Left lung (tissue), 14 donors: ENCODE measurements at places on chromosomes 7 and 10.

GRCh38 chr10:93309062-93309461 lies 173.1 kb downstream of the MYOF start:
- no peak for DNase-seq

- DNase-seq, result no peak
Measured at GRCh38 chr7:131152766-131153165, 174.9 kb upstream of the MKLN1 start.

DNA sequence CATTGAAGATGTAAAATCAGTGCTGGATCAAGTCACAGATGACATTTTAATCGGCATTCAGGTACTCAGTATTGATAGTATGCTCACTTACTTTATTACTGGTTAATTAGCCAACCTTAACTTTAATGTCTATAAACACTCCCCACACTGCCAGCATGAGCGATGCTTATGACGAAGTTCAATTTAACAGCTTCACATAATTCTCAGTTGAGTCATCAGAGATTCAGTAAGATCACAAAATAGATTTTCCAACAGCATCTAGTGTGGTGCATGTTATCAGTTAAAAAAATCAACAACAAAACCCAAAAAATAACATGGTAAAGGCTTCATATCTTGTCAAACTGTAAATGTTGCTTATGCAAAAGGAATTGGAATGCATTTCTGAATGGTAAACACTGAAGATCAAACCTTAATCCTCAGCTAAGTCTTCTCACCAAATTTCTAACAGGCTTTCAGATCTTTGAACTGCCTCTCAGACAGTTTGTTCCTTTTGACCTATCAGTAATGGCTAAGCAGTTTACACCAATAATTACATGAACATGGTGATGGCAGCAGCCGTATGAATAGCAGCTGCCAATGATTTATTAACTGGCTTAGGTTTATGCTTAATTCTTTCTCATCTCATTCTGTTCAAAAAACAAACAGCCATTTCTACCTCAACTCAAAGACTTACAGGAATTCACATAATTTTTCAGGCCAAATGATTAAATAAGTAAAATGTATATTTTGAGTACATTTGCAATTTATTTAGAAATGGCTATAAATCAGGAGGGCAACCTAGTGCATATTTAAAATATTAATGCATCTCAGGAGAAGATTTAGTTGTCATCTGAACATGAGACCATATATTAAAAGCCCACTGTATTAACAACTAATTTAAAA lies 98.5 kb downstream of the CABCOCO1 start:
- no peak for DNase-seq

DNA sequence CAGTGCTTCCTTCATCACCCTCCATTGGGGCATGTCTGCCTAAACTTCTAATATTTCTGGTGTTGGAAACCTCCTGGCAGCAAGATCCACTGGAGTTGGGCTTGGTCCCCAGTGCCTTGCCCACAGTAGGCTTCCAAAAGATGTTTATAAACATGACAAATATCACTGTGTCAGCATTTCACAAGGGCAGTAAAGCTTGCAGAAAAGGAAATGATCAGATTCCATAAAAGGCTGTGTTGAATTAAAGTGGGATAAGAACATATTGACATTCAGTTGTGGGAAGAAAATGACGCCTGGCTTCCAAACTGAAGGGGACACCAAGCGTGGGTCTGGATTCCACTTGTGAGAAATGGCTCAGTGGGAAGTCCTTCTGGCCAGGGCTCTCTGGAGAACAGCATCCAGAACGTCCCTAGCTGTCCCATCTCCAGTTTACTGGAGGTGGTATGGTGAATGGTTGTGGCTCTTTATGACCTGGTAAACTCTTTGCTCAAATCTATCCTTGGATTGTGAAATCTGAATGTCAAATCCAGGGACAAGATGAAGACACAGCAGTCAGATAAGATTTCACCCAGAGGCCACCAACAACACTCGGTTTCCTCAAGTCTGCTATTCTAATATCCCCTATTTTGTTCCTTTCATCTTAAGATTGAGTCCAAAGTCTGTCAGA lies 287.2 kb downstream of the TNS3 start:
- no peak for DNase-seq

DNA sequence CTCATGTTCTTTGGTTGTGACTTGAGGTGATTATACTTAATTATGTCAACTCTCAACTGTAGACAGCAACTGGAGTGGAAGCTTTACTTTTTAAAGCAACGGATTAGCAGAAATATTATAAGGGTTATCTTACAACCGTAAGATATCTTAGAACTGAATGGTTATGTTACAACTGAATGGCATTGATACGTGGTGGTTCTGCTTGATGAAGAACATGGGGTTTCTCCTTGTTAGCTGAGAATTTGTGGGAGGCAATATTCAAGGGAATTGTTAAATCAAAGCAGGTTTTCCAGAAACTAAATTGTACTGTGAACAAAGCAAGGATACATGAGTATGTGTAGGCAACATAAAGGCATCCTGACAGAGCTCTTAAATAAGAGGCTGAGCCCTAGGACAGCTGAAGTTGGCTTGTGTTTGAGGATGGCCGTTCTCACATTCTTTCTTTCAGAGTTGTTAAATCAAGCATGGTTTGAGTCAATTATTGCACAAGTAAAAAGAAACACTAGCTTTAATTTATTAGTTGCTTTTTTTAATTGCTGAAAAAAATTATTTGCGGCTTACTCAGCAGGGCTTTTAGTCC lies 350.0 kb downstream of the PLXDC2 start:
- DNase-seq, result no peak

DNA sequence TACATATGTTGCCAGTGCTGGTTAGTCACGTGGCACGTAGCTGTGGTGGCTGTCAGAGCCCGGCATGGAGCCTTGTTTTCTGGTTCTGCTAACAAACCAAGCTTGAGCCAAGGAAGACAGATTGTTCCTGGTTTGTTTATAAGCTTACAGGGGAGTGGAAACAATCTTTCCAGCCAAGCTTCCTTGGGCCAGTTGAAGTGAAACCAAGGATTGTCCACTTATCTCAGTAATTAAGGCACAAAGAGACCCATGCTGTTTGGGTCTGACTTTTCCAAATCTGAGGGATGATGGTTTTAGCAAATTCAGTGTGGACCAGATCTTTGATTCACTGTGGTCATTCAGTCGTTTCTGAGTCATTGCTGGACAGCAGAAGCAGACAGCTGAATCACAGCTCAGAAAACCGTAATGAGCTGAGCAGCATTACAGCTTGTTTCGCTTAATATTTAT lies 297.3 kb upstream of the COBL start:
- no peak for DNase-seq

GRCh38 chr10:100009793-100010676 lies at the start of gene DNMBP:
TSS of gene DNMBP (minus strand) at chr10:100009947. CDS start at chr10:99972124, 37,823 bp downstream.
- DNase-seq, result peak; percentile 96

- DNase-seq, result no peak
Measured at GRCh38 chr10:48475943-48476278, 129.0 kb downstream of the ARHGAP22 start.

- DNase-seq, result no peak
Measured at GRCh38 chr10:118953598-118954393, 75.7 kb upstream of the NANOS1 start.

GRCh38 chr10:15751046-15751445 lies 31.3 kb upstream of the ITGA8 start:
- no peak for DNase-seq

GRCh38 chr10:21130108-21130507 lies 233.0 kb upstream of the NEBL start:
- no peak for DNase-seq

DNA sequence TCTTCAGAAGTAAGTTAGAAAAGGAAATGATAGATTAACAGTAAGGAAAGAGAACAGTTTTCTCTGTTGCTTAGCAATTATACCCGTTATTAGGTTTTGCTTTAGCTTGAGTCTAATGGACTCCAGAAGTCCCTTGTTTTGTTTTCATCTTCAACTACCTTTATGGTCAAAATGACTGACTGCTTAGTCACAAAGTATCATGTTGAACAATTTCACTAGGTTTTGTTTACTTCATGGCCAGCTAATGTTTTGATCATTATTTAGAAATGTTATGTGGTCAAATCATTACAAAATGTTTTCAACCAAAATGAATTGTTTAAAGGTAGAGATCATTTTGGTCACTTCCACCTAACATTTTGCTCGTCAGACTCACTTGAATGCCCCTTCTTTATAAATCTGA lies 1.9 kb downstream of the UBN2 start:
- no peak for DNase-seq

- DNase-seq, result no peak
Measured at GRCh38 chr10:6958254-6958653, 378.2 kb upstream of the PRKCQ start.

DNA sequence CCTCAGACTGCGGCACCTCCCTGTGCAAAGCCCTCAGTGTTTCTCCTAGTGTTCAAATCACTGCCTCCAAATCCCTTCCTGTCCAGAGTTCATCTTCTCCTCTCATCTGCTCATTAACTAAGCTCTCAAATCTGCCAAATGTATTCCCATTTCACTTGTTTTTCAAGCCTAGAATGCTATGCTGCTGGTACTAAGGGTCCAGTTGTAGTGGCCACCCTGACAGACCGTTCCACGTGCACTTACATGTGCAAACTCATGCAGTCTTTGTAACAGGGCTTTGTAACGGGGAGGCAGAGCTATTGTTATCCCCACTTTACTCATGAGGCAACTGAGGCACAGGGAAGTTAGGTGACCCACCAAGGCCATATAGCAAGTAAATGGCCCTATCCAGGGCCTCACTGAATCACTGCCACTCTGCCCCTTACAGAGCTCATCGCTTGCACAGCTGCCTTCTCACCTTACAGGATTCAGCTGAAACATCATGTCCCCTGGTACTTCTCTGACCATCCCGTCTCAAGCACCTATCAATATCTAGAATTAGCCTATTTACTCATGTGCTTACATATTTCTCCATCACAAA lies 153.0 kb upstream of the PDE1C start:
- no peak for DNase-seq

DNA sequence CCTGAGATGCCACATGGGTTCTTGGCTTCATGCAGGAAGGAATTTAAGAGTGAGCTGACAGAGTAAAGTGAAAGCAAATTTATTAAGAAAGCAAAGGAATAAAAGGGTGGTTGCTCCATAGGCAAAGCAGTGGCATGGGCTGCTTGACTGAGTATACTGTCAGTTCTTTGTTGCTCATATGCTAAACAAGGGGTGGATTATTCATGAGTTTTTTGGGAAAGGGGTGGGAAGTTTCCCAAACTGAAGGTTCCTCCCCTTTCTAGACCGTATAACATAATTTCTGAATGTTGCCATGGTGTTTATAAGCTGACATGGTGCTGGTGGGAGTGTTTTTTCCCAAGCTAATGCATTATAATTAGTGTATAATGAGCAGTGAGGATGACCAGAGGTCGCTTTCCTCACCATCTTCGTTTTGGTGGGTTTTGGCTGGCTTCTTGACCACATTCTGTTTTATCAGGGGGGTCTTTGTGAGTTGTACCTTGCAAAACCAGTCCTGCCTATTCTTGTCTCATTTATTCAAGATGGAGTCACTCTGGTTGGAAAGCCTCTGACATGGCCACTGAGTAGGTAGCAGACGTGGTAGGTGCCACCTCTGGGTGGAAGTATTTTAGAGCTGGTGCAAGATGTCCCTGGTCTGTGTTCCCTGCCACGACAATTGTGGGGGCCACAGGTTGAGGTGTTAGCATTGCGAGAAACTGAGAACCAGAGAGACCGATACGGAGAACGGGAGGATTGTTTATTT lies 107.5 kb upstream of the SDK1 start:
- DNase-seq, result no peak

DNA sequence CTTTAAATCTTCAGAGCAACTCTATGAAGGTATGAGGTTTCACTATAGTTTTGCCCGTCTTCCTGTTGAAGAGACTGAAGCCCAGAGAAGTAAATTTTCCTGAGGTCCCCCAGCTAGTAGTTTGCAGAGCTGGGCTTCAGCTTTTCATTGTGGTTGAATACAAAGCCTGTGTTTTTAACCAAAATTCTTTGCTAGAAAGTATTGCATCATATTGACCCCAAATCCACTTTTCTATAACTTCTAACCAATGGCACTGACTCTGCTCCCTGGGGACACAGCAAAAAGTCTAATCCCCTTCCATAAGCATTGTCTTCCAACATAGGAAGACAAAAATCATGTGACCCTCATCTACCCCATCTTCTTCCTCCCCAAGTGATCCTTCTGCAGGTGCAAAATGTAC lies 93.0 kb downstream of the KCNMA1 start:
- DNase-seq, result no peak

DNA sequence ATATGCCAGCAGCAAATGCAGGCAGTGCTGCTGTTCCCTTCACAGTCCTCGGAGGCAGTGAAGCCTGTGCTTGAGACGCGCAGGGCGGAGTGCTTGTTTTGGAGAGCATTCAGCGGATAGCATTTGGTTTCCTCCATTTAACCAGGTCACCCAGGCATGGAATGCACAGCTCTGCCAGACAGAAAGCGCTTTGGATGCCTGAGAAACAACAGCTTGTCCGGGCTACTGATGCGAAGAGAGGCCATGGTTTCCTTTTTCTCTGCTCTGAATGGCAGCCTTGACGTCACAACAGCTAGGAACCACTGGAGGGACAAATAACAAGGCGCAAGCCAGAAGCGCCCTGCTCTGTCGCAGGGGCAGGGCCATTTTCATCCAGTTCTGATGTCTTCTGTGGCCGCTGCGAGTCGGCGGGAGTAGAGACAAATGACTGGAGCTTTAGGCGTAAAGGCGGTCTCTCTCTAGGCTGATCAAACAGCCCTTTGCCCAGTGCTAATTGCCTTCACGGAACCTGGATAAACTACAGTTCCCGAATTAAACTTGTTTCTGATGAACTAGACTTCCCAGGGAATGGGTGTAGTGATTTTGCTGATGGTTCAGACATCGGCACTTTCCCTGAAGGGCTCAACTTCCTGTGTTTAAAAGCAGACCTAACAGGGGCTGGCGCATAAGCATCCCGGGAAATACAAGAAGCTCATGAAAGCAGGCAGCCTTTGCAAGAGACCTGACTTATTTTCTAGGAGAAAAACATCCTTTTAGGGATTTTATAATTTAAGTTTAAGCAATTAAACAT lies 187.6 kb upstream of the KLF14 start:
- peak; percentile 63 for DNase-seq

GRCh38 chr10:113709221-113709838 lies 29.6 kb downstream of the CASP7 start:
- DNase-seq, result no peak

DNA sequence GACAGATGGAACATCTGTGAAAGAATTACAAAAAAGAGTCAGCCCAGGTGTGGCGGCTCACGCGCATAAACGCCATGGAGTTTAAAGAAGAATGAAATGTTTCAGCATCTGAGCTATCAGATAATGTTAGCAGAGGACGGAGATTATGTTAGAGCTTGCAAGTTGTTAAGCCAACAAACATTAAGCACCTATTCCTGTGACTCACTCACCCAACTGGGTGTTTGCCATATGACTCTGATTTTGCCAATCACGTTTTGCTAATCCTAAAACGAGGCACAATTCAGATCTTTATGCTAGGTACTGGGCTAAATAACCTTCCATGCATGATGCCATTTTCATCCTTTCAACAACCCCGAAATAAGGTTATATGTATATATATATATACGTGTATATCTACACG lies 29.0 kb upstream of the CCNY start:
- DNase-seq, result no peak
